Activated CD4-positive, alpha-beta T cell treated with anti-CD3 and anti-CD28 coated beads for 1 hour (primary cell): ENCODE measurements at places on chromosomes 1 and 21.

- no peak for DNase-seq
Measured at GRCh38 chr1:177891809-177892208, 78.0 kb downstream of the SEC16B start.

- peak; percentile 70 for DNase-seq
Measured at GRCh38 chr1:152458384-152459185, 44.5 kb upstream of the CRNN start.

GRCh38 chr1:240501115-240501514 lies 110.8 kb downstream of the GREM2 start:
- DNase-seq = no peak

DNA sequence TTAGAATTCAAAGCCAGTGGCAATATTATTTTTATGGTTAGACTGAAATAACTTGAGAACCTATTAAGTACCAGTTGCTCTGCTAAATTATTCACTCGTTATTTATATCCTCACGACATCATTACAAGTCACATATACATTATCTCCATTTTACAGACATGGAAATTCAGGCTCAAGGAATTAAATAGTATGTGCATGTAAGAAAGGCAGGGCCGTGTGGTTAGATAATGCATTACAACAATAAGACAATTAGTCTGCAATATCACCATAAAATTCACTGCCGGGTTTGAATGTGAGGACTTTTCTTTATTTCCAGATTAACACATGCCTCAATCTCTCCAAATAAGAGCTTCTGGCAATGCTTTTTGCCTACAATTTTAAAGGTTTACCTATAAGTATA lies 523.4 kb downstream of the PTBP2 start:
- DNase-seq = no peak

DNA sequence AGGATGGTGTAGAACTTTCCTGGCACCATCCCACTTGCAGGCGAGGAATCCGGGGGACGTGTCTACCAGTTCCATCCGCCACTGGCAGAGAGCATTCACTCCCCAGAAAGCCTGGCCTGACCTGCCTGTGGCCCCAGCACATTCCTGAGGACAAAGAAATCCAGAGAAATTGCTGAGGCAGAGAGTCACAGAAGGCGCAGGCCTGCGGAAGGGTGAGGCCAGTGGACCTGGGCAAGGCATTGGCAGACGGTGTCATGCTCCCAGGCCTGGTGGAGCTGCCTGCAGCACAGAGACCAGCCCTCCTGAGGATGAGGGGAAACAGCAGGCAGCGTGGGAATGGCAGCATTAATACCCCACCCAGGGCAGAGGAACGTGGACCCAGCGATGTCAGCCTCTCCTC lies 81.2 kb upstream of the F3 start:
- DNase-seq = no peak

GRCh38 chr1:209434631-209435217 lies 148.8 kb upstream of the CAMK1G start:
- DNase-seq = no peak

DNA sequence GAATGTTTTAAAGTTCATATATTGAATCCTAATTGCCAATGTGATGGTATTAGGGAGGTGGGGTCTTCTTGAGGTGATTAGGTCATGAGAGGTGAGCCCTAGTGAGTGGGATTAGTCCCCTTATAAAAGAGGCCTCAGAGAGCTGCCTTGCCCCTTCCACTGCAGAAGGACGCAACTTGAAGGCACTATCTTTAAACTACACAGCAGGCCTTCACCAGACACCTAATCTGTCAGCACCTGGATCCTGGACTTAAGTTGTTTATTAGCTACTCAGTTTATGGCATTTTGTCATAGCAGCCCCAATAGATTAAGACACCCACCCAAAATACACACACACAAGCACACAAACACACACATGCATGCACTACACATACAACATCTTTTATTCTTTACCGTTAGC lies 61.4 kb downstream of the DAB1 start:
- DNase-seq = no peak

DNA sequence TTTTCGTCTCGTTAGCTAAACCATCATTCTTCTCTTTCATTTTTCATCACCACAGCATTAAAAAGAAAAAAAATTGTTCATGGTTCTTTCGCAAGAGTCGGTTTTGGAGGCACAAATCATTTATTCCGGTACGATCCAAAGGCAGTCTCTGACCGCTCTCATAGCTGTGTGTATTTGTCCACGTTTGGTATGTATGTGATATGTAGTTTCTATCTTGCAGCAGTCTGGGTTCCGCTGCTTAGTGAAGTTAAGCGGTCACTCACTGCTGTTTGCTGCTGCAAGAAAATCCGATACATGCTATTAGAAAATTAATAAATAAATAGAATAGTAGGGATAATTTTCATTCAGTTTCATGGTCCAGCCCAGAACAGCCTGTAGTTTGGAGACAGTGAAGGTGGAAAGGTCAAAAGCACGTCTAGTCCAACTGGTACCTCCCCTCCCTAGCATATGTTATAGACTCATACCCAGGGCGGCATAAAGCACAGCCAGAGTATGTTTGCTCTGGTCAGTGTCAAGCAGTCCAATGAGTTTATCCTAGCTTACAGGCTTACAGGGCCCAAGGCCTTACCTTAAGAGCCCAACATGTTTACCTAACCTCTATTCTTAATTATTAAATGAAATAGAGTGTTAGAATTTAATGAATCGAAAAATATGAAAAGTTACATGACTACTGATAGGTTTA lies 2.5 kb downstream of the FMN2 start:
- no peak for DNase-seq

DNA sequence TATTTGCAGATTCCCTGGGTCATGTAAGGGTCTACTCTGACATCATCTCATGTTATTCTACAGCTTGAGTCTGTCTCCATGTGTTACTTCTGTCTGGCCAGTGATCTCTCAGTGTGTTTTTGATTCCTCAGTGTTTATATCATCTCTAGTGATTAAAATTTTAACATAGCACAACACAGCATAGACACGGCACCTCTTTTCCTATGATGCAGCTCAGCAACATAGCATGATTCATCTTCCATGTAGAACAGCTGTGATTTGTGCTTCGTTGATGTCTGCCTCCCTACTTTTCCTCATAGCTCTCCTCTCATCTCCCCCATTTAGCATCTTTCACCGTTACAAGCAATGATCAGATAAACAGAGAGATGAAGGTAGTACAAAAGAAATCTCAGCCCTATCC lies 163.9 kb upstream of the DPT start:
- no peak for DNase-seq

DNA sequence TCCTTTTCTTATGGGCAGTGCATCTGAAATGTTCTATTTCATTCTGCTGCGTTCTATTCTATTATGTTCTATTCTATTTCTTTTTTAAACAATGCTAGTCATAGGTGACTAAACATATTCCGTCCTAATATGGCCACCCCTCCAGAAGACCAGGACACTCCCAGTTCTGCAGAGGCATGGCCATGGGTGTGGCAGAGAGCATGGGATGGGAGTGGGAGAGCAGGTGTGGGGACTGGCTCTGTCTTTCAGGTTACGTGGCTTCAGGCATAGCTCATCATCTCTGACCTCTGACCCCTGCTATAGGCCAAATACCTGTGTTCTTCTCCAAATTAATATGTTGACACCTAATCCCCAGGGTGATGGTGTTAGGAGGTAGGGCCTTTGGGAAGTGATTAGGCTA lies 33.4 kb upstream of the TLR5 start:
- DNase-seq = no peak

DNA sequence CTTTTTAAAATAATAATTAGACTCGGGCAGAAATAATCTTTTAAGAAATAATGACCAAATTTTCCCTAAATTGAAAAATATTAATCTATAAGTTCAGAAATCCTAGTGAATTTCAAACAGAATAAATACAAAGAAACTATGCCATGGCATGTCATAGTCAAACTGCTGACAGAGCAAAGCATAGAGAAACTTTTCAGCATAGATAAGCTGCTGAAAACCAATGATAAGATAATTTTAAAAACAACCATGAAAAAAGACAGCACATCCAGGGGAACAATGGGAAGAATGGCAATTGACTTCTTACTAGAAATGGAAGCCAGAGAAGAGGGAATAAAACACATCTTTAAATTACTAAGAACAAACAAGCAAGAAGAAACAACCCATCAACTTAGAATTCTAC lies 19.8 kb downstream of the CD1D start:
- no peak for DNase-seq

DNA sequence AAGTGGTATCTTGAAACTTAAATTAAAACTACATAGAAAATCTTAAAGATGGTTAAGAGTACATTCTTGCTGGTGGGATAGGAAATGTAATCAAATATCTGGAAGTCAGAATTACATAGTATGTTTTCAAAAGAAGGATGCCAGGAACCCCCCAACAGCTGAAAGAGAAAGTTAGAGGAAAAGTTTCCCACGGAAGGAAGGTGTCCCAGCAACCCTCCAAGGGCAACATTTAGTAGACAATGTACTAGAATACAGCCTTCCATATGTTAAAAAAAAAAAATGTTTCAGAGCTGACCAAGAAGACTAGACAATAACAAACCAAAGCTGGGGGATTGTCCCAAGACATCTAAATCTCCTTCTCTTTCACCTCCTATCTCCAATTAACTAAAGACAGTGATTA lies 2.2 kb downstream of the DEDD start:
- DNase-seq = no peak

- no peak for DNase-seq
Measured at GRCh38 chr21:45572783-45573451, 30.7 kb upstream of the SLC19A1 start.

DNA sequence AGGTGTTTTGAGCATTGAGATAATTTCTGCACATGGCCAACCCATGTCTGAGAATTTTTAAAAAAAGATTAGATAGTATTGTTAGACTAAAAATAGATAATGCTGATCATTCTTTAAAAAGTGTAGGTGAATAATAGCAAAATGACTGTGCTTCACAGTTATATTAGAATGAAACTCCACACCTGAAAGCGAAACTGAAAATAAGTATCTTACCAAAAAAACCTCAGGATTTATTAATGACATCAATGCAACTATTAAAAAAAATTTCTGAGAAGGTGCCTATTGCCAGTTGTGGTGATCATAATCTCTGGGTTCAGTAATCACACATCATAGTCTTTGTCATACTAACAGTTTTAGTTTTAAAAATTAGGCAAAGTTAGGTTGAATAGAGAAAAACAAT lies 36.5 kb downstream of the PLA2G4A start:
- DNase-seq = no peak

- DNase-seq = no peak
Measured at GRCh38 chr1:37034121-37035013, at the start of gene GRIK3. TSS of gene GRIK3 (minus strand) at chr1:37034515. CDS start at chr1:37034108, 407 bp downstream.

DNA sequence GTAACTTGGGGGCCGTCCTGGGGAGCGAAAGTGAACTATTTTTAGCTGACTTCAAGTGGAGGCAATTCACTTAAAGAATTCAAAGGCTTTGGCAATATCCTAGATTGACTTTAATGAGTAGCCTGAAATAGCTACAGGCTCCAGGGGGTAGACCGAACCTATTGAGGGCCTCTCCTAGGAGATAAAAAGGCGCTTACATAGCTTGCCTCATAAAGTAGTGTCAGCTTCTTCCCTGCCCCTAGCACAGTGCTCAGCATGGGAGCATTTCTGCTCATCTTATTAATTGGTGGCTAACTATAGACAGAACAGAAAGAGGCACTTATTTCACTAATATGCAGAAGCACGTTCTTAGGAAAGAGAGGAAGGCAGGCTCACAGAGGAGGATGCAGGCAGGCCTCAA lies 12.3 kb upstream of the CTNNBIP1 start:
- no peak for DNase-seq

- no peak for DNase-seq
Measured at GRCh38 chr1:77834771-77835334, 53.6 kb upstream of the NEXN start.

- no peak for DNase-seq
Measured at GRCh38 chr1:58165073-58165472, 381.5 kb downstream of the OMA1 start.

DNA sequence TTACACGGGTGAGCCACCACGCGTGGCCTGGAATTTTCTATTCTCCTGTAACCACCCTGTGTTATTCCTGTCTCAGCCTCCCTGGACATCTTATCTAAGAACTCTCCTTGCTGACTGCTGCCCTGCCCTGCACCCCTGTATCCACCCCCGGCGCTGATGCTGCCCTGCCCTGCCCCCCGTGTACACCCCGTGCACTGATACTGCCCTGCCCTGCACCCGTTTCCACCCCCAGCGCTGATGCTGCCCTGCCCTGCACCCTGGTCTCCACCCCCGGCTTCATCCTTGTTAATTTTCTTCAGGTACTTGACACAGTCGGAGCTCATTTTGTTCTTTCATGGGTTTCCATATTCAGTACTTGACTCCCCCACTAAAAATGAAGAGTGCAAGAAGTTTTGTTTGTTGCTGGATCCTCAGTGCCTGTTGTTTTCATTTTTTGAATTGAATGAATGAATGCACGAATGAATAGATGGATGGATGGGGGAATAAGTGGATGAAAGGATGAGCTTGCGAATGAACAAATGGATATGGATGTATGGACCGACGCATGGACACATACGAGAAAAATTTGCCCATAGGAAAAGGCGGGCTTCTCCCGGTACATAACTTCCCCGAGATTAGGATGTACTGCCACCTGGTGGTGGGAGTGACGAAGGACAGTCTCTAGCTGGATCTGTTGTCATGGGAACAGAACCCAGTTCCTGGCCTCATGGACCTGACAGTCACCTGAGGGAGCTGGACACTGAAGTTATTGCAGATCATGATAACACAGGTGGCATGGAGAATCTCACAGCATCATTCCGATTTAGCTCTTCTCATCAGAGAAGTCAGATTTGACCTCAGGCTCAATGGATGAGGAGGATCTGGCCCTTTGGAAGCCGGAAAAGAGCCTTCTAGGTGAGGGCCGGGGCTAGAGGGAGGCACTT lies 14.9 kb downstream of the AADACL4 start:
- DNase-seq = peak; percentile 44

GRCh38 chr1:171600862-171601261 lies 21.2 kb upstream of the MYOCOS start:
- no peak for DNase-seq

- DNase-seq = no peak
Measured at GRCh38 chr1:230307213-230307612, 118.9 kb downstream of the PGBD5 start.

GRCh38 chr1:236315518-236315917 lies 33.8 kb upstream of the ERO1B start:
- no peak for DNase-seq

GRCh38 chr21:42515708-42516502 lies 2.3 kb downstream of the SLC37A1 start:
- no peak for DNase-seq

DNA sequence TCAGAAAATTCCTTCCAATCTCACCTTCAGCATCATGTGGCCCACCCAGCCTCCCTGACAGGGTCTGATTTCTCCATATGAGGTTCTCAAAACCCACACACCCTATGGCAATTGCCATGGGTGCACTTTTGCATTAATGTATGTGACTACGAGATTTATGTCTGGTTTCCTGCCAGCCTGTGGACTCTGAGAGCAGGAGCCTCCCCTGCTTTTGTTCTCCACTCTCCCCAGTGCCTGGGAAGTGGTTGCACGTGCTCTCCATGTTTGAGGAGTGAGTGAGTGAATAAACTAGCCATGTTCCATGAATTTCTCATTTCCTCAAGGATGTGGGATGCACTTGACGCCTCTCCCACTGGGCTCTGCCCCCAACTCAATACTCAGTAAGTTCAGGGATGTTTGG lies 91.2 kb downstream of the ACTL8 start:
- no peak for DNase-seq

- no peak for DNase-seq
Measured at GRCh38 chr1:229058111-229058561, 212.8 kb upstream of the RAB4A start.
